ENCODE measurements at places on chromosomes 11 and 22. TPM values are rescaled to one million over a fixed set of nuclear protein-coding genes. Genes with fewer than 3 reads are reported as not detected.

Gene LDHA
- total RNA-seq = 74.0 TPM

Gene TSGA10IP
- total RNA-seq = not detected

GRCh38 chr11:45267652-45268299 is 18.4 kb downstream of the SYT13 start:
- H3K36me3 ChIP-seq = no peaks in the 10 kb centered on the region
- H3K27ac ChIP-seq = no peak overlapping the region
- no peak overlapping the region for H3K4me3 ChIP-seq
- DNase-seq = no peak
- peaks cover 4% of the 10 kb centered on the region for H3K27me3 ChIP-seq
- peaks cover 5% of the 10 kb centered on the region for H3K4me1 ChIP-seq

GRCh38 chr11:47106798-47107411 is 69.8 kb downstream of the ARFGAP2 start:
- DNase-seq = no peak
- H3K27me3 ChIP-seq = peaks cover under 1% of the 10 kb centered on the region
- peaks cover 4% of the 10 kb centered on the region for H3K36me3 ChIP-seq
- no peak overlapping the region for H3K4me3 ChIP-seq
- H3K27ac ChIP-seq = no peak overlapping the region

- H3K27ac ChIP-seq = no peak overlapping the region
- H3K27me3 ChIP-seq = no peaks in the 10 kb centered on the region
- H3K4me1 ChIP-seq = peaks cover 4% of the 10 kb centered on the region
- H3K4me3 ChIP-seq = no peak overlapping the region
Observed at GRCh38 chr11:86129740-86130540, 61.1 kb upstream of the PICALM start.

Gene MYRF
- total RNA-seq = 1.5 TPM

GRCh38 chr11:96242971-96243647 is 99.9 kb downstream of the MAML2 start:
- H3K36me3 ChIP-seq = no peaks in the 10 kb centered on the region
- DNase-seq = peak; percentile 85
- H3K27me3 ChIP-seq = peaks cover 2% of the 10 kb centered on the region
- peak overlapping the region; percentile 98 for H3K27ac ChIP-seq

DNA sequence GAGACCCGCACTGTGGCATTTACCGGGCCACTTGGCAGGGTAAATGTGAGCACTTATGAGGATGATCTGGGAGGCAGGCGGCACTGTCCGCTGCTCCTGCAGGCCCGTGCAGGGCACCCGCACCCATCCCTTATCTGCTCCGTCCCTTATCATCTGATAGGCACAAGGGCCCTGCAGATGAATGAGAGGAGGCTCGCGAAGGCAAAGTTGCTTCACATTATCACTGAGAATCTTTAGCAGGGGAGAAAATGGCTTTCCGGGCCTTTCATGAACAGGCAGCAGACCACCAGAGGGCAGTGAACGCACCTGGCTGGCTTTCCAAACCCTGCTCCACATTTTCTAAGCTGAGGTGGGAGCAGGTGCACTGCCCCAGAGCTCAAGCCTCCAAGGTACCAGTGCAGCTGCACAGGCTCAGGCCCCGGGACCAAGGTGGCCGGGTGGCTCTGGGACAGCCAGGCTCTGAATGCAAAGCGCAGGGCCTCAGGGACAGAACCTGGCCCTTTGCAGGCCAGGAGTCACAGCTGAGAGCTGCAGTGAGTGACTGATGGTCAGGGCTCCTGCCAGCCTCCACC is 165.6 kb downstream of the SHANK2 start:
- no peaks in the 10 kb centered on the region for H3K4me1 ChIP-seq
- peak; percentile 62 for DNase-seq
- no peak overlapping the region for H3K4me3 ChIP-seq
- peaks cover 5% of the 10 kb centered on the region for H3K36me3 ChIP-seq
- H3K27me3 ChIP-seq = peaks cover 2% of the 10 kb centered on the region
- no peak overlapping the region for H3K27ac ChIP-seq

- H3K4me3 ChIP-seq = no peak overlapping the region
- DNase-seq = no peak
- H3K4me1 ChIP-seq = no peaks in the 10 kb centered on the region
- H3K27ac ChIP-seq = no peak overlapping the region
- no peaks in the 10 kb centered on the region for H3K36me3 ChIP-seq
Observed at GRCh38 chr22:50173311-50173982, 2.9 kb downstream of the PANX2 start.

Gene DGCR6
- total RNA-seq = 1.1 TPM

Gene FADS1
- 102 TPM for total RNA-seq

DNA sequence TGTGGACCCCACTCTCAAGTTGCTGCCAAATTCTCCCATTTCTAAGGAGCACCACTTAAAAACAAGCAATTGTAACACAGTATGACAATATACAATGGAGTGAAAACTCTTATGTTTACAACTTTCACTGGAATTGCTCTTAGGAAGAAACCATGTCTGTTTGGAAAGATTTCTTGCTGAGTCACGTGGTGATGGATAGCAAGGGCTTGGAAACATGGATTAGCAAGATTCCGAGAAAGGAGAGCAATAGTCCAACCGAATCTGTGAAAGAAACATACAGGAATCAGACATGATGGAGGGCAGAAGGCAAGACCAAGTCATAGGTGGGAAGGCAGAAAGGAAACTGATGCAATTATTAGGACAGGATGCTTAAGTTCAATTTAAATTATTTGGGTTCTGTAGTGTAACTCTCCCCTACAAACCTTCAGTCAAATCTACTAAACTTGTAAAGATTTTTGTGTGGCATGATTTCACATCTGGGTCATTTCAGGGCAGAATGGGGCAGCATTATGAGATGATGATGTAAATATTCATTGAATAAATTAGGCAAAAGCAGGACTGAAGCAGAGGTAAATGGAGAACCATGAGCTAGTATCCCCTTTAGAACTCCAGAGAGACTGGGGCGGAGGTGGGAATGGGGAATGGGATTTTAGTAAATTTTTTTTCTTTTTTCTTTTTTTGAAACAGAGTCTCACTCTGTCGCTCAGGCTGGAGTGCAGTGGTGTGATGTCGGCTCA is 27.8 kb upstream of the THY1 start:
- H3K4me1 ChIP-seq = peaks cover 21% of the 10 kb centered on the region
- H3K4me3 ChIP-seq = no peak overlapping the region
- DNase-seq = no peak
- H3K27me3 ChIP-seq = peaks cover 4% of the 10 kb centered on the region
- H3K27ac ChIP-seq = no peak overlapping the region
- H3K36me3 ChIP-seq = no peaks in the 10 kb centered on the region

- DNase-seq = no peak
- H3K36me3 ChIP-seq = peaks cover 5% of the 10 kb centered on the region
- no peak overlapping the region for H3K4me3 ChIP-seq
- H3K27me3 ChIP-seq = no peaks in the 10 kb centered on the region
- H3K27ac ChIP-seq = no peak overlapping the region
Observed at GRCh38 chr11:20536365-20536764, 63.0 kb upstream of the SLC6A5 start.

DNA sequence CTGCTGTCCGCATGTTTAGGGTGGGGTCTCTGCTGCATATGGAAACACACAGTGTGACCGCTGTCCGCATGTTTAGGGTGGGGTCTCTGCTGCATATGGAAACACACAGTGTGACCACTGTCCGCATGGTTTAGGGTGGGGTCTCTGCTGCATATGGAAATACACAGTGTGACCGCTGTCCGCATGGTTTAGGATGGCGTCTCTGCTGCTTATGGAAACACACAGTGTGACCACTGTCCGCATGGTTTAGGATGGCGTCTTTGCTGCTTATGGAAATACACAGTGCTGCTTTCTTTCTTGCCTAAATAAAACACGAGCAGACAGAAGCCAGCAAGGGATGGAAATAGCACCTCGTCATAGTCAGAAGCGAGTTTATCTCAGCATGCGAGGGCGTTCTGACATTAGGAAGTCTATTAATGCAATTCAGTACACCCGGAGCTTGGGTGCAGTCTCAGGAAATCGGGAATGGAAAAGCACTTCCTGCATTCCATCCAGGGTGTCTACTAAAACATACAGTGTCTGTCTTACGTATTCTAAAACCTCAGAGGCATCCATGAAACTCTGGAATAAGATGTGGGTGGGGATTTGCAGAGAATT is 32.6 kb upstream of the TOLLIP start:
- H3K4me1 ChIP-seq = peaks cover 2% of the 10 kb centered on the region
- DNase-seq = no peak
- peaks cover 10% of the 10 kb centered on the region for H3K27me3 ChIP-seq
- no peak overlapping the region for H3K27ac ChIP-seq

DNA sequence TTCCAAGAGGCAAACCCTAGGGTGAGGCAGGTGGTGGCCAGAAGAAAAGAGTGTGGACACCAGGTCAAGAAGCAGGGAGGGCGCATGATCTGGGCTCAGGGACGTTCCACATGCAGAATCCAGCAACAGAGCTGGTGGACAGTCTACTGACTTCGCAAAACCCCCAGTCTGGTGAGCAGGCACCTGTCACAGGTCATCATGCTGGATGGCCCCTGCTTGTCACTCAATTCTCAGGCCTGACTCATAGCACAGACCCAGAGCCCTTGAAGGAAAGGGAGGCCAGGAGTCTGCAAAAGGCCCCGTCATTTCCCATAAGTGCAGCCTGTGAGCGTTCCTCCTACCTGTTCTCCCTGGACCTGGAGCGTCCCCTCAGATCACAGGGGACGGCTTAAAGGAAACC is 18.2 kb downstream of the APOL4 start:
- H3K27me3 ChIP-seq = peaks cover 2% of the 10 kb centered on the region
- no peak overlapping the region for H3K27ac ChIP-seq
- H3K4me1 ChIP-seq = peaks cover 7% of the 10 kb centered on the region
- no peak for DNase-seq

Gene TNNI2
- total RNA-seq = not detected

DNA sequence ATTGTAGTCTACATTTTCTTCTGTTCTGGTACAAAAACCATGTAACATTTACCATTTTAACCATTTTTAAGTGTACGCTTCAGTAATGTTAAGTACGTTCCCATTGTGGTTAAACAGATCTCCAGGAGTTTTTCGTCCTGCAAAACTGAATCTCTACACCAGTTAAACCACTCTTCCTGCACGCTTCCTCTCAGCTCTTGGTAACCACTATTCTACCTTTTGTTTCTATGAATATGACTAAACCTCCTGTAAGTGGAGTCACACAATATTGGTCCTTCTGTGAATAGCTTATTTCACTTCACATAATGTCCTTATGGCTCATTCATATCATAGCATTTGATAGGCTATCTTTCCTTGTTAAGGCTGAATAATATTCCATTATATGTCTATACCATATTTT is 7.1 kb upstream of the EXT2 start:
- peaks cover 18% of the 10 kb centered on the region for H3K4me1 ChIP-seq
- H3K27ac ChIP-seq = no peak overlapping the region
- no peak for DNase-seq
- no peak overlapping the region for H3K4me3 ChIP-seq
- peaks cover 7% of the 10 kb centered on the region for H3K27me3 ChIP-seq

- H3K36me3 ChIP-seq = peaks cover 4% of the 10 kb centered on the region
- peaks cover 6% of the 10 kb centered on the region for H3K27me3 ChIP-seq
- no peak for DNase-seq
- H3K27ac ChIP-seq = no peak overlapping the region
- H3K4me1 ChIP-seq = no peaks in the 10 kb centered on the region
Observed at GRCh38 chr11:134374891-134375550, 37.0 kb downstream of the B3GAT1 start.

GRCh38 chr11:68375337-68375736 is 62.9 kb downstream of the LRP5 start:
- H3K27me3 ChIP-seq = peaks cover 25% of the 10 kb centered on the region
- H3K4me3 ChIP-seq = no peak overlapping the region
- H3K36me3 ChIP-seq = peaks cover 28% of the 10 kb centered on the region
- H3K27ac ChIP-seq = no peak overlapping the region
- no peak for DNase-seq
